Activated CD4-positive, CD25-positive, alpha-beta regulatory T cell (primary cell): ENCODE measurements at places on chromosomes 11 and 22.

- DNase-seq: no peak
Measured at GRCh38 chr22:25996669-25997068, 172.6 kb upstream of the SEZ6L start.

DNA sequence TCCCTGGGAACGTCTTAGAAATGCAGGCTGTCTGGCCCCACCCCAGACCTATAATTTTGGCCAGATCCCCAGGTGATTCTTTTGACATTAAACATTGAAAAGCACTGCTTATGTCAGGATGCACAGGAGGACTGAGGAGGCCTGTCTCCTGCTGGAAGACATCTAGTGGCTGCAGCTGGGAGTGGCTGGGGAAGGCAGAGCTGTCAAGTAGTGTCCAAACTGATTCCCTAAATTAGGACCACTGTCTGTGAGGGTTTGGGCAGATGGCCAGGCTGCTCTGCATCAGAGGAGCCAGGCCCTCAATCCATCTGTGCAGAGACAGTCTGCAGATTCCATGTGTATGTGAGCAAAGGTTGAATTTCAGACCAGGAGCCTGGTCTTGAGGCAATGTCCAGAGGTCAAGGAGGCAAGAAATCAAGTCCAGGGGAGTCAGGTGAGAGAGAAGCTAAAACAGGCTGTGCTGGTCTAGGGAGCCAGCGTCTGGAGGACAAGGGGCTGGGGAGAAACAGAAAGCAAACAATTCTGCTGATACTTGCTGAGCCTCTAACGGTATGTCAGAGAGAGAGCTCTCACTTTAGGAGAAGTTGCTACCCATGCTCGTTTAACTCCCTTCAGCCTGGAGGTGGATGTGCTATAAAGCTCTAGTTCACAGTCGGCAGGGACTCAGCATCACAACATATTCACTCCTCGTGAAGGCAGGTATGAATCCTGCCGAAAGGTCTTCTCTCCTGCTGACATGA lies 15.3 kb upstream of the SYTL2 start:
- no peak for DNase-seq

- DNase-seq: no peak
Measured at GRCh38 chr11:130999992-131000770, 83.9 kb upstream of the SNX19 start.

DNA sequence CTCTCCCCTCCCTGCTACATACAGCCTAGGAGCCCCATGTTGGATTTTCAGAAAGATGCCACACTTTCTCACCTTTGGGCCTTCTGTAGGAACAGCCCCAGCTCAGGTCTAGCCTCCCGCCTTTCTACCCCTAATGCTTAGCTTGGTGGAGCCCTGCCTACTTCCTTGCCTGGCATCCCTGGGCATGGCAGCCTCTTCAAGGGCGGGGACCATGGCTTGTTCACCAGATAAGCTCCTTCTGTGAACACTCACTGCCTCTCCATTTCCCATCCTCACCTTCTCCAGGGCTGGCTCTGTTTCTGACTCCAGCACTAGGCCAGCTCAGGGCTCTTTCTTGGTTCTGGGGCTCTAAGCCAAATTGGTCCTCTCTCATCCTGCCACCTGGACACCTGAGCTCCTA lies 1.4 kb downstream of the SEPTIN3 start:
- no peak for DNase-seq

DNA sequence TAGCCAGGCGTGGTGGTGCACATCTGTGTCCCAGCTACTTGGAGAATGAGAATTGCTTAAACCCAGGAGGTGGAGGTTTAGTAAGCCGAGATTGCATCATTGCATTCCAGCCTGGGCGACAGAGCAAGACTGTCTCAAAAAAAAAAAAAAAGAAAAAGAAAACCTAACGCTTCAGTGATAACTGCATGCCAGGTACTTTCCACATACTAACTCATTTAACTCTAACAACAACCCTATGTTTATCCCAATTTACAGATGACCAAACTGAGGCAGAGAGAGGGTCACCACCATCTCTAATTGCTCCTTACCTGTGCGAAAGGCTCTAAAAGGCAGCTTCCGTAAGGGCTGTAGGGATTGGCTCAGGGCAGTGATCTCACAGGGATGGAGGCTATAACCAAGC lies 11.6 kb downstream of the PISD start:
- DNase-seq: no peak

DNA sequence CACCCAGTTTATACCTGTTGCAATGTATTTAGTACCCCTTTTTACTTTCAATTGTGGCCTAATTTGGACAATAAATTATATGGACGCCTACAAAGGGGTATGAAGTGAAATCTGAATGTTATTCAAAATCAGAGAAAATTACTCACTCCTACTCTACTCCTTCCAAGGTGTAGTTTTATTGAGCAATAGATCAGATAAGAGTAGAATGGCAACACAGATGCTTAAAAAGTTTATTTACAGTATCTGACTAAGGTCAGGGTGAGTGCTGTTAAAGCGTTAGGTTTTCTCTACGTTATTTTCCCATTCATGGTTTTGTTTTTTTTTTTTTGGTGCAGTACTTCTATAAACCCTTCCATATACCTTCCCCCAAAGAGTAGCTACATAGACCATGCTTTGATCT lies 805.6 kb downstream of the KCNA4 start:
- DNase-seq: no peak

DNA sequence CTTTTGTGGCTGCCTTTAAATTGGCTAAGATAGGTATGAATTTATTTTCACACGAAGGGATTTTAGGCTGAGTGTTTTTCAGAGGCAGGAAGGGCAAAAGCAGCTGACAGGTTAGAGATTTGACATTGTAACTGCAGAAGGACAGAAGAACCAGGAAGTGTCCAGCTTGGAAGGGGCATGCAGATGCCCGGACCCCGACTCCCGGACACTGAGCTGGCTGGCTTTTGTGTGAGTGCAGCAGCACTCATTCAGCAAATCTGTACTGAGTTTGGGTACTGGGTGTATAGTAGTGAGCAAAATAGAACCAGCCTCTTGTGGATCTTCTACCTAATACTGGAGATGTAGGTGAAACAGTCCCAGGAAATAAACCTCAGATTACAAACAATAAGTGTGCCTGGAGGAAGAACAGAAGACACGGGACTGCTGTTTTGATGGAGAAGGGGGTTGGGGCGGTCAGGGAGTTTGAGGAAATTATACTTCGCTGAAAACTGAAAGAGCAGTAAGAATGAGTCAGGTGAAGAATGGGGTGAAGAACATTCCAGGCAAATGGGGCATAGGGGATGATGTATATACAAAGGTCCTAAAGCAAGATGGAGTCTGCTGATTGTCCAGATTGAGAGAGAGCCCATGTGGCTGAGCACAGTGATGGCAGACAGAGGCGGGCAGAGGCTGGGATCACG lies 64.6 kb downstream of the PPFIBP2 start:
- DNase-seq: no peak

GRCh38 chr11:72078477-72078876 lies 1.9 kb downstream of the NUMA1 start:
- DNase-seq: no peak

DNA sequence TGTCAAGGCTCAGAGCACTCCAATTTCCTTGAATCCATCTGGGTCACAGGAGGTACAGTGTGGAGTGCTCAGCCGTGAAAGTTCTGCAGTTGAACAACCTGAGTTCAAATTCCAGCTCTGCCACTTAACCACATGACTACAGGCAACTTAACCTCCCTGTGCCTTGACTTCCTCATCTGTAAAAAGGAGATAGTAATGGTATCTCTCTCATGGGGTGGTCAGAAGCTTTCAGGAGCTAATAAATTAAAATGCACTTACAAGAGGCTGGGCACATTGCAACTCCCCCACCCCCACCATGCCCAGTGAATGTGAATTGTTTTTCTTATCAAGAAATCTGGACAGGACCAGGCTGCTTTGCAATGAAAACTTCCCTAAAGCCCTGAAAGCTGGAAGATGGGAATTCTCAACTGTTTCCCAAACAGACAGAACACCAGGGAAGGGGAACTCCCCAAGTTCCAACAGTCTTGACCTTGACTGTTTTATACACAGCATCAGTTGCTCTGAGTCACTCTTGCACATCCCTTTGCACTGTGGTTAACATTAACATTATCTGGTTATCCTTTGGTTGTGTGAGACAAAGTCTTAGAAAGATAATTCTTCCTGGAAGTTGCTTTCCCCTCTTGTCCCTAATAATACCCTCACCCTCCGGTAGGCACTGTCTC lies 137.0 kb downstream of the SLC1A2 start:
- no peak for DNase-seq

GRCh38 chr11:43786016-43786415 lies 94.6 kb upstream of the ALKBH3 start:
- no peak for DNase-seq

- DNase-seq: no peak
Measured at GRCh38 chr11:128757886-128758612, 64.2 kb downstream of the FLI1 start.

- peak; percentile 57 for DNase-seq
Measured at GRCh38 chr22:50252082-50253045, 1.3 kb upstream of the HDAC10 start.

DNA sequence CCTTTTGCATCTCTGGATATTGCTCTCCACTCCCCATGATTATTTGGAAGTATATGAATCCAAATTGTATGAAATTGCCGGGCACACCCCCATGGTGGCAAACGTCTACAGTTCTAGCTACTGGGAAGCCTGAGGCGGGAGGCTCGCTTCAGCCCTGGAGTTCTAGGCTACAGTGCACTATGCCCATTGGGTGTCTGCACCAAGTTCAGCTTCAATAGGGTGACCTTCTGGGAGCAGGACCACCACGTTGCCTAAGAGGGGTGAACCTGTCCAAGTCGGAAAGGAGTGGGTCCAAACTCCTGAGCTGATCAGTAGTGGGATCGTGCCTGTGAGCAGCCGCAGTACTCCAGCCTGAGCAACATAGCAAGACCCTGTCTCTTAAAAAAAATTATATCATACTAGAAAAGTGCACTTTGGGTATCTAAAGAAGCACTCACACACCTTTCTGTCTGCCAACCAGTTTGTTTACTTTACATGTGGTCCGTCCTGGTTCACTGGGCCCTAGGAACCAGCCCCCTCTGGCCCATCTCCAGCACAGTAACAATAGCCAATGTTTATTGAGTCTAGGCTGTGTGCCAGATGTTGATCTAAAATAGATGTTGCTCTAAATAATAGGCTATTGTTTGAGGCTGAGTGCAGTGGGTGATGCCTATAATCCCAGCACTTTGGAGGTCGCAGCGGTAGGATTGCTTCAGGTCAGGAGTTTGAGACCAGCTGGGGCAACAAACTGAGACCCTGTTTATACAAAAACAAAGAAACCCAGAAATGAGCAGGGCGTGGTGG lies 16.4 kb upstream of the KAT5 start:
- DNase-seq: no peak

DNA sequence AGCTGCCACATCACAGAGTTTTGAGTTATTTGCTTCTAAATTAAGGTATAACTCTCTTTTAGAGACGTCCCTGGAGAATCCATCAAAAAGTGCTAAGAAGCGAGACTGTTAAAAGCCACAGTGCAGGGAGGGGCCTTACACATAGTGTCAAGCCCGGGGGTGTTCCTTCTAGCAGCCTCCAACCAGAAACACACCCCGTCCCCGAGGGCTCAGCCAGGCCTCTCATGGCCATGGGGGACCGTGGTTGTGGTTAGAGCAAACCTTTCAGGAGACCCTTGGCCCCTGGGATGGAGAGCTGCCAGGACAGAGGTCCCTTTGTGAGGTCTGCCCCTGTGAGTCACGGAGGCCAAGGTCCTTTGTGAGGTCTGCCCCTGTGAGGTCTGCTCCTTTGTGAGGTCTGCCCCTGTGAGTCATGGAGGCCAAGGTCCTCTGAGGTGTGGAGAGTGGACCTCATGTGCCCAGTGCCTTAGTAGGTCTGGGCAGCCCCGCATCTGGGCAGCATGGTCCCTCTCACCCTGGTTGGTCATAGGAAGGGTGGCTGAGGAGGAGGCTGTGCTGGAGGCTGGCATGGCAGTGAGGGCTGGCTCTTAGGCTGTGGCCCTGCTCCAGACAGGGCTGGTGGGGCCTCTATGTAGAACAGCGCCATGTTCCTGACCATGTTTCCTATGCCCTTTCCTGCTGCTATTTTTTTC lies 5.4 kb downstream of the GNAZ start:
- no peak for DNase-seq

GRCh38 chr22:24392218-24392931 lies 35.0 kb upstream of the ADORA2A start:
- DNase-seq: no peak

GRCh38 chr11:108897071-108897481 lies 232.2 kb downstream of the DDX10 start:
- DNase-seq: no peak

GRCh38 chr22:30143265-30143664 lies 63.0 kb downstream of the HORMAD2 start:
- no peak for DNase-seq

GRCh38 chr11:69836401-69836800 lies 17.2 kb upstream of the FGF3 start:
- no peak for DNase-seq

DNA sequence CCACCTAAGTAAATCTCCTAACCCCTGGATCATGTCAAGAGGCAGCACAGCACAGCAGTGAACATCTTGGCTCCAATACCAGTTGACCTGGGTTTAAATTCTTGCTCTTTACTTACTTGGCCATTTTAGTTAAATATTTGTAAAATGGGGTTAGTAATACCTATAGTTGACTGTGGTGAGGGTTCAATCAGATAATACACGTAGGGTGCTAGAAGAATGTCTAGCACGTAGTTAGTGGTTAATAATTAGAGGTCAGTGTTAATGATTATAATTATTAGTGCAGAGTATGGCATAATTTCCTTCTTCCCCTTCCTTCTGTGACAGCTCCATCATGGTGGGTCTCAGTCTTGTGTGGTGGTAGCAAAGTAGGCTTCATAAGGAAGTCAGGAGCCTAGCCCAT lies 520.8 kb downstream of the INSC start:
- DNase-seq: no peak

DNA sequence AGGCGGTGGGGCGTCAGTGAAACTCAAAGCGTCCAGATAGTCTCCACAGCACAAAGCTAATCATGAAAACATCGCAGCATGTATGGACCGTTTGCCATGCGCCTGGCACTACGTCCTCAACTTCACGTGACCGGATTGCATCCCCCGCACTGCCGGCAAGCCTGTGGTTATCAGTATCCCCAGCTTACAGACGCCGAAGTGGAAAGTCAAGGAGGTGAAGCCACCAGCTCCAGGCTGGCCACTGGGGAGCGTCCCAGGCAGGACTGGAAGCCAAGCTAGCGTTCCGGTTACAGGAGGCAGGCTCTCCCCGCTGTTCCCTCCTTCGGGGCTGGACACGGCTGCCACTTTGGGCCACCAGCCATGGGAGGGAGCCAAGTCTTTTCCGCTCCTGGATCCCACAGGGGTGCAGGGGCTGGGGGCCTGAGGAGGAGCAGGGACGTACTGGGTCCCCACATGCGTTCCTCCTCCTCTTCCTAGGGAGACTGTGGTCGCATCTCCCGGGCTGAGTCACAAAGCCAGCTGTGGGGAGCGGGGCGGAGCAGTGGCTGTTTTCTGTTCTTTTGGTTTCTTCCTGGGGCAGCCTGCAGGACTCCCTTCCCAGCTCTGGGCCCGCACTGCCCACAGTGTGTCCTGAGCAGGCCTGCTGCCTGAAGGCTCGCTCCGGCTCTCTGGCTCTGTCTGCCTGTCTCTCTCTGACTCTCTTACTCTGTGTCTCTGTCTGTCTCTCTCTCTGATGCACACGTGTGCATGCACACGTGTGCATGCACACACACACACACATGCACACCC lies 4.3 kb upstream of the OSBPL5 start:
- DNase-seq: no peak
